ENCODE measurements at places on chromosomes 3 and 15.
A peak's percentile ranks its signal among the peaks of the same experiment; 100 is the strongest.

DNA sequence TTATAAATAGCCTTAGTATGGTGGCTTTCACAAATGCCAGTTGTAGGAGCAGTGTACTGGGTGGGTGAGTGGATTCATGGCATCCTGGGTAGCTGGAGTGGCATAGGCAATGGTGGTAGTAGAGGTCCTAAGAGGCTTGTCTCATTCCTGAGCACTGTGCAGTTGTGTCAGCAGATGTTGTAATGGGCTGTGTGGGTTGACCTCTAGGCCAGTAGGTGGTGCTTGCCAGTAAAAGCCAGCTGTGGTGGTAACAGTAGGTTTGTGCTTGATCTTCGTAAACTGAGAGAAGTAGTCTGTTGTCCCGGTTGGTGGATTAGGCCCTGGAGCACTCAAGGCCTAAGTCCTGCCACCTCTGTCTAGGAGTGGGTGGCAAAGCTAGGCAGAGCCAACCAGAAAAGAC lies 149.7 kb upstream of the SUCLG2 start:
- no peak for DNase-seq

DNA sequence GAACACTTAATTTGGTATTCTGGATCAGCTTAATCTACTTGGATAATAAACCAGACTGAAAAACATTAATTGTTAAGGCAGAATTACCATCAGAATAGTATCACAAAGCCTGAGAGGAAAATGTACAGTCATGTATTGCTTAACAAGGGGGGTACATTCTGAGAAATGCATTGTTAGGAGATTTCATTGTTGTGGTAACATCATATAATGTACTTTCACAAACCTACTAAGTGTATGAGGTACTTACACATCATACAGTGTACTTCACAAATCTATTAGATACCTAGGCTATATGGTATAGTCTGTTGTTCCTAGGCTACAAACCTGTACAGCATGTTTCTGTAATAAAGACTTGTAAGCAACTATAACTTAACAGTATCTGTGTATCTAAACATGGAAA lies 68.2 kb downstream of the NBEAL2 start:
- DNase-seq, result no peak

- DNase-seq, result no peak
These were observed 34.1 kb downstream of the SPATA12 start for GRCh38 chr3:57094575-57094974.

DNA sequence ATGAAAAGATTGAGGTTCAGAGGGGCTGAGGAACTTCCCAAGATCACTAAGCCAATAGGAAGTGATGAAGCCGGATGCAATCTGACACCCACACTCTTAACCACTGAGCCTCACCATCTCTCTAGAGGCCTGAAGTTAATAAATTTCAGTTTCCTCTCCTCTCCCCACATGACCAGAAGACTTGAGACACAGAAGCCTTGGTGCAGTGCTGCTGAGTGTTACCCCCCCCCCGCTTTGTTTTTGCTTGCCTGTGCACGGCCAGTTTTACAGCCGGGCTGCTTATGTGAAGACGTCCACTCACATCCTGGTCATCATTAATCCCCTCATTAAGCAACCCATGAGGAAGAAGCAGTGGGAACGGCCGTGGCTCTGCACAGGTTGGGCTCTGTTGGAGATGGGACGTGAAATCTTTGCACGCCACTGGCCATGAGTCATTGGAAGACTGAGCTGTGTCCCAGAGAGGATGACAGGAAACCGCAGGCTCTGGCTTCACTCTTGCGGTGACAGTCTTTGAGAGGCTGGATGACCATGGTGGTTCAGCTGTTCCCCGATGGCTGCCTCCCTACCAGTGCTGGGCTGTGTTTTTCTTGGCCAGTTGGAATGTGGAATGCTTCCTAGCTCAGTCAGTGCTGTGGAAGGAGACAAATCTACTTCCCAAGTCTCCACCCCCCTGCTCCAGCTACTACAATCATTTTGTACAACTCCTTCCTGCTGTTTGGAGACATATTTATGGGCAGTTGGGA lies 232.6 kb upstream of the LRTM1 start:
- peak; percentile 99 for DNase-seq

DNA sequence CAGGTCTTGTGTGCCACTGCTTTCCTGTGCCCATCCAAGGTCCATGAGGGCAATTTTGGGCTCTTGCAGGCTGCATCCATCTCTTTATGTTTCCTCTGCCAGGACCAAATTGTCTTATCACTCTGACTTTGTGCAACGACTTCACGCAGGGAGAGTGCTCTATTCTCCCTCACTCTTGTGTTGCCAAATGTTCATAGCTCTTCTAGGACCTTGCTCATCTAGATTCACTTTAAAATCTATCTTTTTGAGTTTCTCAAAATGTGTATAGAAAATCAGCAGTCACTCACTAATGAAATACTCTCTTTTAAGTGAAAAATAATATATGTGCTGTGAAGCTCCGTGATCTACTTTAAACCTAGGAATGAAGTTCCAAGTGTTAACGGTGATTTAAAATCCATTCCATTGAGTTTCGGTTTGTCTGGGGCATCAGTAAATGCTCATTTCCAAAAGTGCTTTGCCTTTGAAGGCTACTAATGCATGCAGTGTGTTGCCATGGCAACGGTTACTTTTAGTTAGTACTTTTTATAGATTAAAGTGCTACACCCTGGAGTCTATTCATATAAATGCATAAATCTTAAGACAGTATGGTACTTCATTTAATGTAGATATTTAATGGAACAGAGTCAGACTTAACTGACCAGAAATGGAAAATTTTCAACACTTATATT lies 46.6 kb upstream of the GOLGA8J start:
- no peak for DNase-seq

DNA sequence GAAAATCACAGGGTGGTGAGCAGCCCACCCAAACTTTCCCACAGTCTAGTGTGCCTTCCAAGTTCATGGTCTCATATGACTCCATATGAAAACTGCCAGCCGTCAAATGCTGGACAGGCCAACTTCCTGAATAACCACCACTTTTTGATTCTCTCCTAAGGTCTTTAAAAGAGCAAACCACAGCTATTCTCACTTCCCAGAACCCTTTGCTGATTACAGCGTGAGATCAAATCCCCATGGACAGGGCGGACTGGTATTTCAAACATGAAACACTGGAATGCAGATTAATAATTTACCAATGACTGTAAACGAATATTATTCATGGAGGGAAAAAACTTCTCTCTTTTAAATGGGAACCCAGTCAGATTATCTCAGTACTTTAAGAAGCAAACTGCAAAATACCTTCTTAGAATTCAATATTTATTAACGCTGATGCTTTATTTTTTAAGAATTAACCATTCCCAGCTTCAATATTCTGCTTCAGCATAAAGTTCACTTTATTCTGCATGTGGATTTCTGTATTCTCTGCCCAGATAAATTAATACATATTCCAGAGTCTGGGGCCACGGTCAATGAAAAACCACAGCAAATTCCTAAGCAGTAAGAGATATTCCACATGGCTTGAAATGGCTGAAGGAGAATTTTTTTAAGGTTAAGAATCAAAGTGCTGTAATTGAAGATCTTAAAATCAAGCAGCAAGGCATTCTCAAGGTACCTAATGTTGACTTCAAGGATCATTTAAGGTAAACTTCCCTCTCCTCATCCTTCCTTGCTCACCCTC lies 42.9 kb downstream of the MYO1E start:
- DNase-seq, result no peak

GRCh38 chr15:83845230-83845629 lies 191.3 kb downstream of the ADAMTSL3 start:
- DNase-seq, result no peak

- no peak for DNase-seq
These were observed 32.6 kb downstream of the MAGEF1 start for GRCh38 chr3:184679056-184679816.

GRCh38 chr3:16741890-16742289 lies 136.7 kb upstream of the DAZL start:
- no peak for DNase-seq

GRCh38 chr3:149395107-149396089 lies 17.9 kb upstream of the TM4SF1 start:
- no peak for DNase-seq

DNA sequence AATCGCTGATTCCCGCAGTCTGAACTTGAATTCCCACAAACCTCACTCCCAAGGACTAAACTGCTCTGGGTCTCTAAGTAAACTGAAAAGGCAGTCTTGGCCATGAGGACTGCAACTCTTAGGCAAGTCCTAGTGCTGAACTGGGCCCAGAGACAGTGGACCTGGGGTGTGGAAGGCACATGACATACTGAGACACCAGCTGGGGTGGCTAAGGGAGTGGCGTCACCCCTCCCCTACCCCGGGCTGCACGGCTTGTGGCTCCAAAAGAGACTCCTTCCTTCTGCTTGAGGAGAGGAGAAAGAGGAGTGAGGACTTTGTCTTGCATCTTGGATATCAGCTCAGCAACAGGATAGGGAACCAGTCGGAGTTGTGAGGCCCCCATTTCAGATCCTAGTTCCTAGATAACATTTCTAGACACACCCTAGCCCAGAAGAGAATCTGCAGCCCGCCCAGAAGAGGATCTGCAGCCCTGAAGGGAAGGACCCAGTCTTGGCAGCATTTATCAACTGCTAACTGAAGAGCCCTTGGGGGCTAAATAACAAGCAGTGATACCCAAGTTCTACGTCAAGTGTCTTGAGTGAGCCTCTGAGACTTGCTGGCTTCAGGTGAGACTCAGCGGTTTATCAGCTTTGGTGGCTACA lies 110.7 kb upstream of the C3orf80 start:
- no peak for DNase-seq

- no peak for DNase-seq
These were observed 37.4 kb upstream of the DCP1A start for GRCh38 chr3:53384465-53385423.

All from islet precursor cell (in vitro differentiated cells).